ENCODE measurements at places on chromosomes 13 and 19. TPM values are rescaled to one million over a fixed set of nuclear protein-coding genes. Genes with fewer than 3 reads are reported as not detected.

GRCh38 chr13:51733374-51734298 lies 70.3 kb downstream of the DHRS12 start:
- H3K27ac ChIP-seq = no peak overlapping the region
- no peak for DNase-seq
- H3K27me3 ChIP-seq = no peaks in the 10 kb centered on the region
- H3K36me3 ChIP-seq = no peaks in the 10 kb centered on the region
- H3K4me3 ChIP-seq = no peak overlapping the region

KCNJ14 gene
- 0.44 TPM for total RNA-seq

DNA sequence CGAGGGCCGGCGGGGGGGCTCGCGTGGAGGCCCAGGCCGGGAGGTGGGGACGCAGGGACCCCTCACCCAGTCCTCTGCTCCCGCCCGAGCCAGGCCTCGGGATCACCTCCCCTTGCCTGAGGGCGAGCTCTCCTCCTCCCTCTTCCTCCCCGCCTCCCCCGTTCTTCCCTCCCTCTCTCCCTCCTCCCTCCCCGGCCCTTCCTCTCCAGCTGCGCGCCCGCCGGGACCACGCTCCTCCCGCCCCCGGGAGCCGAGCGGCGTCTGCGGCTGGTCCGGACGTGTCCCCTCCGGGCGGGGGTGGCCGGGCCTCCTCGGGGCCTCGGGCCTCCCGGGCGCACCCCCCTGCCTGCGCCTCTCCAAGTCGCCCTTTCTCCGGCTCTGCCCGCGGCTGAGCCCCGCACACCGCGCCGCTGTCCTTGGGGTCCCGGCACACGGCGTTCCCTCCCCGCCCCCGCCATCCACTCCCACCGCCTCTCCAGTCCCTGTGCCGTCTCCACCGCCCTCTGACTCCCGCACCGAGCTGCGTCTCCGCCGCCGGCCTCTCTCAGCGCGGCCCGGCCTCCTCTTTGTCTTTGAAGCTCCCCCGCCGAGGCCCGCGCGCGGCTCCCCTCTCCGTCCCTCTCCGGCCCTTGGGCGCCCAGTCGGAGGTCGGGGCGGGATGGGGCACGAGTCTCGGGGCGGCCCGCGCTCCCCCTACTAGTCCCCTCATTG lies 5.7 kb downstream of the SOX1 start:
- H3K36me3 ChIP-seq = no peaks in the 10 kb centered on the region
- no peak overlapping the region for H3K4me3 ChIP-seq
- H3K27ac ChIP-seq = no peak overlapping the region
- H3K27me3 ChIP-seq = peaks cover 85% of the 10 kb centered on the region
- H3K4me1 ChIP-seq = no peaks in the 10 kb centered on the region

- H3K4me1 ChIP-seq = no peaks in the 10 kb centered on the region
- H3K27me3 ChIP-seq = no peaks in the 10 kb centered on the region
- no peak overlapping the region for H3K4me3 ChIP-seq
- H3K36me3 ChIP-seq = no peaks in the 10 kb centered on the region
- DNase-seq = no peak
- H3K27ac ChIP-seq = no peak overlapping the region
Measured at GRCh38 chr13:50654331-50654730, 189.2 kb downstream of the DLEU7 start.

DNA sequence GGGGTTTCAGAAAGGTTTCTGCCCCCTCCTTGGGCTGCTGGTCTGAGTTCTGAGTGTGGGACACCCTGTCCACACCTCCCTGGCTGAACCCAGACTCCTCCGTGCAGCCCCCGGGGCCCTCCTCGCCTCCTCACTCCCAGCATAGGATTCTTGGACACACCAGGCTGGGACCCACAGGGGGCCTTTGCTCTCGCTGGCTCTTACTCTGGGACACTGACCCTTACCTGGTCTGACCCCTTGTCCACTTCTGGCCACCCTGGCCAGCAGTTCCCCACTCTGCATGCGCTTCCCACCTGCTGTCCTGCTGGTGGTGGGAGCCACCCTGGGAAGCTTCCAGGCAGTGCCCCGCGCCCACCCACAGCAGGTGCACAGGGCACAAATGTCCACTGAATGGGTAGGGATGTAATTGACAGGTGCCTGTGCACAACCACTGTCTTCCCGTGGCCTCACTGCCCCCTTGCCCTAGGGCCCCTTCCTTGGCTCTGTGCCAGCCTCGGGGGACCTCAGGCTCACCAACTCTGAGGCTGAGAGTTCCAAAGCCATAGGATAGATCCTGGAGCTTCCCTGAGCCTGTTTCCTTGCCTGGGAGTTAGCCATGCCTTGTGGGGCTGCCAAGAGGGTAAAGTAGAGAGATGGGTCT lies 7.0 kb upstream of the SLC25A42 start:
- no peak overlapping the region for H3K4me3 ChIP-seq
- no peak overlapping the region for H3K27ac ChIP-seq
- peaks cover 8% of the 10 kb centered on the region for H3K4me1 ChIP-seq
- DNase-seq = no peak

DNA sequence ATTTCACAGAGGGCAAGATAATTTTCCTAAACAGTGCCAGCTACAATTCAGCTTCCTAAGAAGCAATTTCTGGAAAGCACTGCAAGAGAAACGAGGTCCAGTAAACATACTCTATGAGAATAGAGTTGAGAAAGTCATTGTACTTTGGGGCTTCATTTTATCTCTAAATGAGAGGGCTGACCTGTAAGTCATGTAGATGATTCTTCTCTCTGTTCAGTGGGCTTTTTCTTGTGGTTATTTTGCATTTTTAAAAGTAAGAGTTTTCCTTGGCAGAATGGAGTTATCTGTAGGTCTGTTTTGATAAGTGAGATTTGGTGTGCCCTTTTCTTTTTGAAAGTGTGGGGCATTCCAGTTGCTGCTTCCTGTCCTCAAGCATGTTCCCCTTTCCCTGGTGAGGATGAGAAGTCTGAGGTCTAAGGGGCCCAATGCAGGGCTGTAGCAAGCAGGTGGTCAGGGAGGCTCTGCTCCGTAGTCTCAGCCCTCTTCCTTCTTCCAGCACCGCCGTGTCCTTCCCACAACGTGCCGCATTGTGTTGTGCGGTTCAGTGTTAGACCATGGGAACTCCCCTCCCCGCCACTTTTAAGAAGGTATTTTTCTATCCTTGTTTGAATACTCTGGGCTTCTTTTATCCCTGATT lies 86.3 kb downstream of the ARHGEF7 start:
- no peaks in the 10 kb centered on the region for H3K27me3 ChIP-seq
- DNase-seq = no peak
- H3K36me3 ChIP-seq = no peaks in the 10 kb centered on the region
- no peak overlapping the region for H3K4me3 ChIP-seq

DNA sequence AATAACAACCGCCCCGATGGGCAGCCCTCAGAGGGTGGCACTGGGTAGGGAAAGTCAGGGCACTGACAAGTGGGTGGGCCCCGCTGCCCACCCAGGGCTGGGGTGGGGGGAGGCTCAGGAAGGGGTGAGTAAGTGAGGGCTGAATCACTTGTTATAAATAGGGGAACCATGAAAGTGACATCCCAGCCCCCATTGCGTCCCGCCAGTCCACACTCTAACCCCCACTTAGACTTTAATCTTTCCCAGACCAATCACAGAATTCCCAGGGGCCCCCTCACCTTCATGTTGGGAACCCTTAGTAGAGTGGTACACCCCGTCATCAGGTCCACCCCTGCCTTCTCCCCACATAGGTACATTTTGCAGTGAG lies 37.0 kb upstream of the NANOS3 start:
- no peaks in the 10 kb centered on the region for H3K27me3 ChIP-seq
- H3K36me3 ChIP-seq = peaks cover 14% of the 10 kb centered on the region
- H3K4me1 ChIP-seq = peaks cover 66% of the 10 kb centered on the region
- H3K27ac ChIP-seq = peak overlapping the region; percentile 98
- DNase-seq = no peak

DNA sequence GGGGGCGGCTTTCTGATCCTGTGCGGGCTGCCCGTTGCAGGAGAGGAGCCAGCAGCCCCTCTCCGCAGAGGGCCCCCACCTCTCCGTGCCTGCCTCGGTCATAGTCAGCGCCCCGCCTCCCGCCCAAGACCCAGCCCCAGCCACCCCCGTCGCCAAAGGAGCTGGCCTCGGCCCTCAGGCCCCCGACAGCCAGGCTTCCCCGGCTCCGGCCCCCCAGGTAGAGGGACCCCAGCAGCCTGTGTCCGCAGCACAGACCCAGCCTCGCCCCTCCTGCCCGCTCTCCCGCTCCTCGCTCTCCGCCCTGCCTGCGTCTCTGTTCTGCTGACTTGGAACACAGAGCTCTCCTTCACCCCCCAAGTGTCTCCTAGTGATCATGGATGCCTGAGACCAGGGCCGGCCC lies 31.3 kb upstream of the EHD2 start:
- H3K27me3 ChIP-seq = no peaks in the 10 kb centered on the region
- no peak overlapping the region for H3K4me3 ChIP-seq
- peaks cover 24% of the 10 kb centered on the region for H3K36me3 ChIP-seq
- peaks cover 3% of the 10 kb centered on the region for H3K4me1 ChIP-seq

GRCh38 chr13:94218951-94219350 lies 260.5 kb downstream of the DCT start:
- no peak overlapping the region for H3K27ac ChIP-seq
- no peaks in the 10 kb centered on the region for H3K4me1 ChIP-seq
- no peak for DNase-seq
- no peaks in the 10 kb centered on the region for H3K27me3 ChIP-seq
- H3K36me3 ChIP-seq = no peaks in the 10 kb centered on the region

KXD1 gene
- 74.0 TPM for total RNA-seq

- H3K4me3 ChIP-seq = no peak overlapping the region
- no peaks in the 10 kb centered on the region for H3K4me1 ChIP-seq
- H3K36me3 ChIP-seq = no peaks in the 10 kb centered on the region
- no peaks in the 10 kb centered on the region for H3K27me3 ChIP-seq
Measured at GRCh38 chr13:67043901-67044300, 186.2 kb downstream of the PCDH9 start.

- H3K36me3 ChIP-seq = no peaks in the 10 kb centered on the region
- no peak for DNase-seq
- H3K27ac ChIP-seq = no peak overlapping the region
- H3K4me1 ChIP-seq = no peaks in the 10 kb centered on the region
Measured at GRCh38 chr13:111484959-111485358, 164.5 kb downstream of the TEX29 start.

JUND gene
- 258 TPM for total RNA-seq

DNA sequence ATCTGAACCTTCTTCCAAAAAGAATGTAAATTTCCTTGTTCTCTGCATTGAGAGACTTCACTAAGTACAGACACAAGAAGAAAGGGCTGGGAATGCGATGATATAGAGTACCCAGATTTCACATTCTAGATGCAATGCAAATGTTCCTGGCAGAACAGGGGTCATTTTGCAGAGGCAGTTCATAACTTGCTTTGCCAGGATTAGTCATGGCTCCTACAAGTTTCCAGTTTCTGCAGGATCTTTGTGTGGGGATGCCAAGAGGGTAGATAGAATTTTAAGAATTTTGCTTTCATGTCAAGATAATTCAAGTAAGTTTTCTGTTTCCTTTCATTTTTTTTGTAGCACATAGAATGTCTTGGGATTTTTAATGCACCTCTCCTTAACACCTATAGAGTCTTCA lies 181.2 kb downstream of the FGF9 start:
- H3K4me1 ChIP-seq = no peaks in the 10 kb centered on the region
- no peak overlapping the region for H3K4me3 ChIP-seq
- H3K36me3 ChIP-seq = no peaks in the 10 kb centered on the region
- DNase-seq = no peak

DNA sequence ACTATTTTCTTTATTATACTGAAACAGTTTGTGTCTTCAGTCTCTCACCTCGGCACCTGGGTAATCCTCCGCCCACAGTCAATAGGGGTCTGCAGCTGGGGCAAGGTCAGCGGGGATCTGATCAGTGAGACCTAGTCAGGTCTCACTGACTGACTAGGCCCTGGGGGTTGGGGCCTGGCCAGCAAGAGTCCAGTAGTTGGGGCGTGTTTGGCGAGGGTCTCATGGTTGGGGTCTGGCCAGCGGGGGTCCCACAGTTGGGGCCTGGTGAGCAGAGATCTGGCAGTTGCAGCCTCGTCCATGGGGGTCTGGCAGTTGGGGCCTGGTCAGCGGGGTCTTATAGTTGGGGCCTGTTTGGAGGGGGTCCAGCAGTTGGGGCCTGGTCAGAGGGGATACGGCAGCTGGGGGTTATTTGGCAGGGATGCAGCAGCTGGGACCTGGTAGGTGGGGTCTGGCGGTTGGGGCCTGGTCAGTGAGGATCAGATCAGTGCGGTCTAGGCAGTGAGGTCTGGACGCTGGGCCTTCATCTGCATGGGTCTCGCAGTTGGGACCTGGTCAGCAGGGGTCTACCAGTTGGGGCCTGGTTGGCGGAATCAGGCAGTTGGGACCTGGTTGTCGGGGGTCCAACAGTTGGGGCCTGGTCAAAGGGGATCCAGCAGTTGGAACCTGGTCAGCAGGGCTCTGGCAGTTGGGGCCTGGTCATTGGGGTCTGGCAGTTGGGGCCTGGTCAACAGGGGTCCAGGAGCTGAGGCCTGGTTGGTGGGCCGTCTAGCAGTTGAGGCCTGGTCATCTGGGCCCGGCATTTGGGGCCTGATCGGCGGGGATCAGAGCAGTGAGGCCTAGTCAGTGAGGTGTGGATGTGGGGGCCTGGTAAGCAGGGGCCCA lies 61.1 kb upstream of the TPM4 start:
- no peaks in the 10 kb centered on the region for H3K27me3 ChIP-seq
- H3K36me3 ChIP-seq = no peaks in the 10 kb centered on the region

GRCh38 chr19:39333507-39333906 lies 2.3 kb downstream of the GMFG start:
- no peak for DNase-seq
- no peaks in the 10 kb centered on the region for H3K36me3 ChIP-seq
- H3K4me1 ChIP-seq = no peaks in the 10 kb centered on the region
- no peaks in the 10 kb centered on the region for H3K27me3 ChIP-seq

DNA sequence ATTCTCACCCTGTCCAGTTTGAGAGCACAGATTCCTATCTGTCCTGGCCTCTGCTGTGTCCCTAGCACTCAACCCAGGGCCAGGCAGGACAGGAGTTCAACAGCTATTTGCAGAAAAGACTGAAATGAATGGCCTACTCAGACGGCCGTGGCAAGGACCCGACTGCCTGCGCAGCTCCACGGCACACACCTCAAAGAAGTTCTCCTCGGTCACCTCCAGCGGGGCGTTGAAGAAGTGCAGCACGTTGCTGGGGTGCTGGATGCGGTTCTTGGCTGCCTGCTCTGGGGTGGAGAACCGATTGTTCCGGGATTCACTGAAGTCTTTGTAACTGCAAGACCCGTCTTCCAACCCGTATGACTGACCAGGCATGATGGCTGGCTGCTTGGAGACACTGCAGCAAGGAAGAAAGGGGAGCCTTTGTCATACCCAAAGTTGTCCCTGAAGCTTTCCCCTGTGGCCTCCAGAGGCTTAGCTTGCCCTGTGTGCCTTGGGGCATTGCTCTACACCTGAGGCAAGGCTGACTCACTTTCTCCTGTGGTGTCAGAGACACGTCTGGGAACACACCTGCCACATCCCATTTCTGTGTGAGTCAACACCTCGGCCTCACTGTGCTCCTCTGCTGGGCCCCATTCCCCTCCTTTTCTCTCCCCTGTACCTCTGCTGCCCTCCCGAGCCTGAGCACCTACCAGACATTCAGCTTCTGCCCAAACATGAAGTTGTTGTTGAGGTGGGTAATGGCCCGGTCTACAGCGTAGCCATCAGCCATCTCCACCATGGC lies 6.8 kb upstream of the ECH1 start:
- no peaks in the 10 kb centered on the region for H3K27me3 ChIP-seq
- H3K27ac ChIP-seq = peak overlapping the region; percentile 17
- peaks cover 66% of the 10 kb centered on the region for H3K4me1 ChIP-seq
- no peak overlapping the region for H3K4me3 ChIP-seq
- peaks cover 84% of the 10 kb centered on the region for H3K36me3 ChIP-seq
- no peak for DNase-seq
